Foreskin keratinocyte (primary cell): ENCODE measurements at places on chromosomes 7 and 10. TPM values are rescaled to one million over a fixed set of nuclear protein-coding genes. Genes with fewer than 3 reads are reported as not detected.
A peak's percentile ranks its signal among the peaks of the same experiment; 100 is the strongest.

VIPR2 gene
- total RNA-seq: not detected in 2 replicates

SEMA3E gene
- 0.42 and 0.44 TPM in 2 replicates for total RNA-seq

NPC1L1 gene
- total RNA-seq: not detected in 2 replicates

EEPD1 gene
- 2.2 and 2.4 TPM in 2 replicates for total RNA-seq

ASNS gene
- total RNA-seq: 69.1 and 138 TPM in 2 replicates

CDHR1 gene
- 0.92 and 1.8 TPM in 2 replicates for total RNA-seq

GSTK1 gene
- 106 and 107 TPM in 2 replicates for total RNA-seq

ASB10 gene
- total RNA-seq: not detected in 2 replicates

ADIRF gene
- total RNA-seq: 84.3 and 107 TPM in 2 replicates

TWNK gene
- 15.8 and 17.2 TPM in 2 replicates for total RNA-seq

HMX3 gene
- not detected in 2 replicates for total RNA-seq

LRMDA gene
- not detected in 2 replicates for total RNA-seq

LDB3 gene
- not detected in 2 replicates for total RNA-seq

KIF20B gene
- 25.2 and 30.4 TPM in 2 replicates for total RNA-seq

NACAD gene
- total RNA-seq: 4.4 and 5.3 TPM in 2 replicates

NPSR1 gene
- not detected in 2 replicates for total RNA-seq

- DNase-seq: no peak
These were observed 499.7 kb downstream of the CALN1 start for GRCh38 chr7:71912476-71912875.

DNA sequence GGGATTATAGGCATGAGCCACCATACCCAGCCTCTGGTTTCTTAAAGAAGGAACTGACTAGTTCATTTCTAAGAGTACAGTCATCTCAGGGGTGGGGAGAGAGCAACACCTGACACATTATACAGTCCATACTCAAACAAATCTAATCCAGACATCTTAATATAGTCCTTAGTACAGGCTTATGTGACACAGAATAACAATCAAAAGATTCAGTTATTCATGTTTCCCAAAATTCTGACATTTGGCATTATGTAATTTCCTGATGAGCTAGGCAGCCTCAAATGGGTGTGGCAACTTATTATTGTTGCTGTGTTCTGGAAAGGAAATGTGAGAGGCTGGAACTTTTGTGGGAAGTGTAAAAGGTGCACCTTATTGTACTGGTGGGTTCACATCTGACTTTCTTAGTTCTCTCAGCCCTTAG, 116.3 kb downstream of the WDFY4 start:
- DNase-seq: peak; percentile 55

GRCh38 chr10:45224219-45224841, 91.1 kb downstream of the OR13A1 start:
- no peak for DNase-seq

DNA sequence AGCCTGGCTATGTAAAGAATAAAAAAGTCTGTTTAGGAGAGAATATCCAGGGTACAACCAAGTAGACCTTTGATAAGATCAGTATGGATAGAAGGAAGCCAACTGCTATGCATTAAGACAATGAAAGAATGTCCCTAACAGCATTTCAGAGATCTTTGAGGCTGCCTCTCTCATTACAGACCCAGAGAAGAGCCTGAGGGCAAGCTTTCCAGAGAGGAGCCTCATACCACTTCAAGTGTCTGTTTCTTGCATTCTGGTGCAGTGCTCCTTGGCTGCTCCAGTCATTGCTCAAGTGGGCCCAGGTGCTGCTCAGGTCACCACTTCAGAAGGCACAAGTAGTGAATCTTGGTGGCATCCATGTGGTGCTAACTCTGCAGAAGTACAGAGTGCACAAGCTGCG, 514.0 kb downstream of the PLXDC2 start:
- DNase-seq: no peak

DNA sequence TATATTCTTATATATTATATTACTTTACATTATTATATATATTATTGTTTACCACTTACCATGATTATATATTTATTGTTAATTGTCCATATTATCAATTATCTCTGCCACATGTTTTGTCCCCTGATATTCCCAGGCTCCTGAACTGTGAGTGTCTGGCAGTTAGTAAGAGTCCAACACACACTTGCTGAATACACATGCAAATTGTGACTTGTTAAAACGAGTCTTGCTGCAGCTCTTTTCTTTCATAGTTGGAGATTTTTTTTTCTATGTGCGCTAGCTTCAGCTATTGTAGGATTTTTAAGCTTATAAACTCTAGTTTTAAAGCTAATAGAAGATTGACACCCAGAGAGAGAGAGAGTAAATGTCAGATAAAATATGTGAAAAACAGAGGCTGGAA, 207.8 kb upstream of the FAM3C start:
- DNase-seq: no peak

- DNase-seq: no peak
These were observed 158.5 kb downstream of the C10orf105 start for GRCh38 chr10:71561003-71561574.

GRCh38 chr10:108203905-108204527, 1039.5 kb upstream of the SORCS1 start:
- no peak for DNase-seq

- DNase-seq: no peak
These were observed 964.7 kb downstream of the LRMDA start for GRCh38 chr10:76396134-76396533.

- DNase-seq: no peak
These were observed 13.1 kb downstream of the BMS1 start for GRCh38 chr10:42795701-42796100.

DNA sequence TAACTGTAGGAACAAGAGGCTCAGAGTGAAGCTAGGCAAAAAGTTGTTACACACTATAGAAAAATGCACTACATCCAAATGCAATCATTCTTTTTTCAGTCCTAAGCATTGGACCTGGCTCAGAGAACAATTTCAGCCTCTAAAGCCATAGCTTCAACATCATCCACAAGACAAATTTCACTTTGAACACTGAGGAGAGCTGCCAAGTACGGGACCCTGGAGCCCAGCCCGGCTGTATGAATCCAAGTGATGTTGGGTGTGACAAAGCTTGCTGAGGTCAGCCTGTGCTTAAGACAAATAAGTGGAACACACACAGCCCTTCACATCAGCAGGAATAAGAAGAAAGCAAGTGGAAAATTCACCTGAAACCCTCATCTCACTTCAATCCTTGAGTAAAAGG, 233.1 kb upstream of the PFKP start:
- no peak for DNase-seq

GRCh38 chr10:52877451-52877850, 104.9 kb upstream of the MBL2 start:
- DNase-seq: peak; percentile 23

- no peak for DNase-seq
These were observed 138.0 kb upstream of the TARP start for GRCh38 chr7:38411404-38411803.

GRCh38 chr10:126919426-126919825, 14.2 kb downstream of the DOCK1 start:
- no peak for DNase-seq

DNA sequence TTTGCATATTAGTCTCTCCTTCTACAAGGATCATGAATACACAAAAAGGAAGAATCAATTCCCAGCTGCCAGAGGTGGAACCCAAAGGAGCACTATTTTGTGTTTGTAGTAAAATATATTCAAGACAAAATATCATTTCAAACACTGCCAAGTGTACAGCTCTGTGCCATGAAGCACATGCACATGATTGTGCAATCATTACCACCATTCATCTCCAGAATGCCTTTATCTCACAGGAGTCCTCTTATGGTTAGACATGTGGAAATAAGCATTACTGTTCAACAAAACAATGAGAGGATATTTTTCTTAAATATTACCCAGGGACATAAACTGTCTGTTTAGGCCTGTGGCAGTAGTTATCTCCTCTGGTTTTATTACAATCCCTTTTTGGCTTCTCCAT, 151.4 kb upstream of the PPP1R3A start:
- no peak for DNase-seq

- no peak for DNase-seq
These were observed 470.1 kb upstream of the TEX47 start for GRCh38 chr7:89265631-89266030.

GRCh38 chr10:78211561-78212051, 177.9 kb downstream of the RPS24 start:
- no peak for DNase-seq

DNA sequence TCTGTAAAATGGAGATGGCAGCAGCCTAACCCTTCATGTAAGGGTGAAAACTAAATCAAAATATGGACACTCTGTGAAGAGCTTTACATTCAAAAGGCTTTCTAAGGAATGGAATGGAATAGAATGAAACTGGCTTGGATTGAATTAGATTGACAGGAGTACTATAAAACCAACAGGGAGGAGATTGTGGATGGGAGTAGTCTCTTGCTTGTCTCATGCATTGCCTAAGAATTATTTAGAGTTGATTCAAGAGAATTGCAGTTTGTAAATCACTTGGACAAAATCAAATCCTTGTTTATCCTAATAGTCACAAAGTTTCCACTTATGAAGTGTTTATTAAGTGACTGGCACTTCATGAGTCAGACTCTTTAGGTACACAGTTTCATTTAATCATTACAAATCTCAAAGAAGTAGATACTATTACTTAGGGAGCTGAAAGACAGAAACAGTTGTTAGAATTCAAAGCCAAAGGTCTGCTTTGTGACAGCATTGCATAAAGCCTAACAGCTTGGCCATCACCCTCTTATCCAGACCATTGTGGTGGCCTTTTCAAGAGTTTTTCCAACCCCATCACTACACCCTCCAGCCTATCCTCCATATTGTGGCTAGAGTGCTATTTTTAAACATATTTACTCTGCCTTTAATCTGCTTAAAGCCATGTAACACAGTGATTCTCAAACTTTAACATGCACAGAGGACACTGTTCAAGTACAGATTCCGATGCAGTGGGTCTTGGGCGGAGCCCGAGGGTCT, 91.9 kb upstream of the GHITM start:
- DNase-seq: no peak

GRCh38 chr10:35705051-35705450, 63.0 kb upstream of the FZD8 start:
- DNase-seq: no peak

DNA sequence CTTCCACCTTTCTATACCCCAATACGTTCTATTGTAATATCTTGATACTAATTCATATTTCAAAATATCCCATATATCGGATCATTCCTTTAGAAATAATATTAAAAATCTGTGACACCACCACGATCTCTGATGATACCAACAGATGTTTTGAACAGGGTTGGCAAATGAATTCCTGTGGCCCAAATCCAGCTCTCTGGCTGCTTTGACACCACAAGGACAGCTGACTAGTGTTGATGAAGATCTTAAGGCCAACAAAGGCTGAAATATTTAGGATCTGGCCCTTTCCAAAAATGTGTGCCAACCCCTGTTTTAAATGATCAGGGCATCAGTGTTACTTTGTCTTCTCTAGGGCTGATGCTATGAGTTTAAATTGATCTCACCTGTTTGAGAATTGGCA, 380.7 kb upstream of the PFKP start:
- no peak for DNase-seq

GRCh38 chr7:28607855-28608193, 195.5 kb downstream of the CREB5 start:
- DNase-seq: no peak

DNA sequence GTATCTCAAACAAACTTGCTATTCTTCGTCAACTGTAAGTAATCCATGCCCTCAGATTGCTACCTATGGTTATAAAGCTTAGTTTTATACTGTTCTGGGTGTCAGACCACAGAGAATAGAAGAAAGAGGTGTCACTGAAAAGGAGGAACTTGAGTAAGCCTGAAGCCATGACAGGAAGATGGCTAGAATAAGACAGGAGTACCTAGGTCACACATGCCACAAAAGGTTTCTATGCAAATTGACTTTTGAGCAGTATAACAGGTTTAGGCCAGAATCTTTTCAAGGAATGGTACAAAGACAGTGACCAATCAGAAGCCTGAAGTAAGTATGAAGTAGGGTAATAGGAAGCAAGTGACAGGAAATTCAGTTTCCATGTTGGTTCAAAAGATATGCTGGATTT, 23.5 kb downstream of the FBXW4 start:
- no peak for DNase-seq

DNA sequence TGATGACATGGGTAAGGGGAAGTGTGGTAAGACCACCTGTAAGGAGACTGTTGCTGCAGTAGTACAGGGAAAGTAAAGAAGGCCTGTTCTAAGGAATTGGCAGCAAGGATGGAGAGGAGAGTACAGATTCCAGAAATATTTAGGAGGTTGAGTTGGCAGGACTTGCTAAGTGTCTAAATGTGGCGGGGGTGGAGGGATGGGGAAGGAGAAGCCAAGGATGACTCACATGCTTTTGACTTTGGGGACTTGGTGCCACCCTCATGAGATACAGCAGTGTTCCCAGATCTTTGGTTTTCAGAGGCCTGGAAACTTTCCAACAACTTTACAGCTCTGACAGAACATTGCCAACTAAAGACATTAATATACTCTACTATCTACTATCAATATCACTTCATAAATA, 45.4 kb downstream of the CDK6 start:
- DNase-seq: no peak

DNA sequence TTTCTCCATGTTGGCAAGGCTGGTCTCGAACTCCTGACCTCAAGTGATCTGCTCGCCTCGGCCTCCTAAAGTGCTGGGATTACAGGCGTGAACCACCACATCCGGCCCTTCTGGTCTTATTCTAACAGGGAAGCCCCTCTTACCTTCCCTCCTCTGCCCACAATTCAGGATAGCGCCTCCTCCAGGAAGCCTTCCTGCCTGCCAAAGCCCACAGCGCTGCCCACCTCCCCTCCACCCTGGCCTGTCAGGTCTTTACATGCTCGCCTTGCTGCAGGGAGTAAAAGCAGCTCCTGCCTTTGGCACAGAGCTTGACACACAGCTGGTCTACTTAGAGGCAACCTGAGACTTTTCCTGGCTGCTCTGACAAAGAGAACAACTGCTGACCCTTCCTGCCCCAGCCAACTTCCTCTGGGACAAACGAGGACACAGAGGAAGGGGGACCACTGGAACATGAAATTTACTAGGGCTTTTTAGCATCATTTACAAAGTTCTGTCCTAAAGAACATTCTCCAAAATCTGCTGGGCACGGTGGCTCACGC, 13.2 kb downstream of the MLXIPL start:
- DNase-seq: no peak

- no peak for DNase-seq
These were observed 60.0 kb upstream of the KLF14 start for GRCh38 chr7:130793855-130794618.

DNA sequence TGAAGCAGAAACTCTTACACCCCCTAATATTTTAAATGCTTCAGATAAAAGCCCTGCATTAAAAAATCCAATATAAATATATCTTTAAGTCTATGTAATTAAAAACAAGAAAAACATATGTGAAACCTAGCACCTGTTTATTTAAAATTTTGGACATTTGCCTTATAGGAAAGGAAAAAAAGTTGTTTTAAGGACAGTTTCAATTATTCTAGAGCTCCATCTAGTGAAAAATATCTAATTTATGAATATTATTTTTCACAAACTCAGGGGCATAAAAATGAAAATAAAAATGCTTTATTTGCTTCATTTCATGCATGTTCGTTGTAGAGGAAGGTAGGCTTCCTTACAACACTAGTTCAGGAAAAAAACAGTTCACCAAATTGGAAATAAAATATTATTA, 26.1 kb downstream of the ENKUR start:
- DNase-seq: no peak

- no peak for DNase-seq
These were observed 214.2 kb upstream of the NPY start for GRCh38 chr7:24069751-24070150.
